ENCODE measurements at places on chromosomes 12 and 14.

GRCh38 chr14:72782817-72783216 is 111.1 kb downstream of the DPF3 start:
- no peak for ATAC-seq

GRCh38 chr12:42315108-42315507 is 10.8 kb downstream of the ZCRB1 start:
- no peak for ATAC-seq

- ATAC-seq = peak; percentile 91
These were observed 29.3 kb downstream of the SLC7A8 start for GRCh38 chr14:23153851-23154796.

- ATAC-seq = peak; percentile 41
These were observed 840 bp downstream of the SIX4 start for GRCh38 chr14:60723116-60723906.

- ATAC-seq = no peak
These were observed 13.9 kb upstream of the EGLN3 start for GRCh38 chr14:33964599-33965317.

DNA sequence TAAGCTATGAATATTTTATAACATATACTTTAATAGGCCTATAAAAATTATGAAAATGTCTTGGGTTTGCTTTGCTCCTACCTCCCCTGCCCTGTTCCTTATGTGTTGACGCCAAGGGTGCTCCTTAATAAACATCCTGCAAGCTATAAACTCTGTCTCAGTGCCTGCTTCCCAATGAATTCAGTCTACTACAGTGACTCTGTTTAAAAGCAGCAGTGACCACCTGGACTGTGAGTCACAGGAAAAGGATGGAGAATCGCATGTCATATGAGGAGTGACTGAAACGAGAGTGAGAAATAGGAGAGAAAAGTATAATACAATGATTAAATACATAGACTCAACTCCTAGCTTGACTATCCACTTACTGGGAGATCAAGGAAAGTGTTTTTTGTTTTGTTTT is 41.1 kb upstream of the CFAP54 start:
- ATAC-seq = no peak

- peak; percentile 25 for ATAC-seq
These were observed 74.1 kb downstream of the PITPNM2 start for GRCh38 chr12:123076604-123077297.

- no peak for ATAC-seq
These were observed 86.4 kb upstream of the SINHCAF start for GRCh38 chr12:31412292-31412801.

- ATAC-seq = no peak
These were observed 27.1 kb downstream of the FAM222A start for GRCh38 chr12:109740694-109741245.

GRCh38 chr12:113500782-113501311 is 29.2 kb upstream of the LHX5 start:
- ATAC-seq = no peak

DNA sequence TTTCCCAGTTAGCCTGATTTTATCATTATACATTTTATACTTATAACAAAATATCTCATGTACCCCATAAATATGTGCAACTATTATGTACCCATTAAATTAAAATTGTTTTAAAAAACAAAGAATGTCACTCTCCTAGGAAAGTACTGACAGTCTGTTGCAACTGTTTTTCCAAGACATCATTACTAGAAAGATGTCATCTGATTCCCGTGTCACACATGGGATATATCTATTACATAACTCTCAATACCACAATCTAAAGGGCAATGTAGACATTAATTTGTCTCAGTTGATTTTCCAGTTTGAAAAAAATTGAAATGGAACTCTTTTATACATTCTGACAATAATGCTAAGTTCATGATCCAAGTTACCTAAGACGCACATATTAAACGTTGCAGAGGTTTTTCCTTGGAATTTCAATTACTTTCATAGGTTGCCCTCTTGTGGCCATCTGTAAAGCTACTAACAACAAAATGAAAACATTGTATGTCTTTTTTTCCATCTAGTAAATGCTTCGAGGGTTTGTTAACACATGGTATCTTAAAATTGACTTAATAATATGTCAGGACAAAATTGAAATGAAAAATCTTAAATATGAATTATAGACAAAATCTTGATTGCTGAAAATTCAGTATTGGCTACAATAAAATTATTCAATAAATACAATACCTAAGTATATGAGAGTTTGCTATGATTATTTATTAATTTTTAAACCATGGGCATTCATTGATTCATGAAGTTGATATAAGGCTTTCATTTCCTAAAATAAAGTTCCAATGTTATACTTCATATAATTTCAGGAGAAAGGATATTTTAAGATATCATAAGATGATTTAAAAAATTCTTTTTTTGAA is 131.6 kb downstream of the PPFIA2 start:
- no peak for ATAC-seq

GRCh38 chr14:60183741-60184140 is 18.5 kb upstream of the DHRS7 start:
- peak; percentile 50 for ATAC-seq

All from esophagus mucosa (tissue), 1 donor.